ENCODE measurements at places on chromosomes 13 and 19. TPM values are rescaled to one million over a fixed set of nuclear protein-coding genes. Genes with fewer than 3 reads are reported as not detected.

DBP gene
- polyA plus RNA-seq: 1.8 TPM

ZNF433 gene
- 1.3 TPM for polyA plus RNA-seq

ZNF528 gene
- 6.2 TPM for polyA plus RNA-seq

LILRB1 gene
- not detected for polyA plus RNA-seq

ERF gene
- polyA plus RNA-seq: 102 TPM

RFPL4AL1 gene
- not detected for polyA plus RNA-seq

THSD8 gene
- polyA plus RNA-seq: 2.6 TPM

- no peak overlapping the region for H3K27ac ChIP-seq
- no peak overlapping the region for H3K4me3 ChIP-seq
- H3K27me3 ChIP-seq: peaks cover 46% of the 10 kb centered on the region
- DNase-seq: no peak
Observed at GRCh38 chr19:10419646-10420443, 493 bp upstream of the PDE4A start.

- no peaks in the 10 kb centered on the region for H3K36me3 ChIP-seq
- H3K4me1 ChIP-seq: no peaks in the 10 kb centered on the region
- DNase-seq: peak; percentile 56
- no peaks in the 10 kb centered on the region for H3K27me3 ChIP-seq
- no peak overlapping the region for H3K27ac ChIP-seq
- no peak overlapping the region for H3K4me3 ChIP-seq
Observed at GRCh38 chr13:106172176-106172905, 363.1 kb downstream of the EFNB2 start.

GRCh38 chr13:27666951-27667350, 45.3 kb downstream of the POLR1D start:
- no peaks in the 10 kb centered on the region for H3K4me1 ChIP-seq
- H3K36me3 ChIP-seq: peaks cover 2% of the 10 kb centered on the region
- no peak for DNase-seq
- H3K27me3 ChIP-seq: no peaks in the 10 kb centered on the region
- H3K4me3 ChIP-seq: no peak overlapping the region

DNA sequence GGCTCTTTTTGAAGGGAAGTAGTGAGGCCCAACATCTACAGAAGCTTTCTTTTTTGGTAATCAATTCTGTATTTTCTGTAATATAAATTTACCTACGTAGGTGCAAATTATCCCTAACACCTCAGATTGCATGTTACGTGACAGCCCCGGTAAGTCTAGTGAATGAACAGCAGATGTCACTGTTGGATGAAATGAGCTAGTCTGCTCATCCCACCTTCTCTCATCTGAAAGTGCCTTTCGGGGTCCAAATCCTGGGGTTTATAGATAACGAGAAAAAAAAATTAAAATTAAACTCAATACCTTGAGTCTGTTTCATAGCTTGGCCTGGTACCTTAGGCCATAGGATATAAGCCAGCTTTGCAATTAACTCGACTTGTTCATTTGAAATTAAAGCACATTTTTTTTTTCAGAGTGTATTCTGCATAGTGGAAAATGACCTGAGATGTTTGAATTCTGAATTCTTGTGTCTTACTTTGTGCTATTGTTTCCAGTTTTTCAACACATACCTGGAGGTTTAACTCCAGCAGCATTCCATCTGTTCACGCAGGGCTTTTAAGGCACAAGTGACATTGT, 548.2 kb downstream of the GPC5 start:
- peak; percentile 1 for DNase-seq
- H3K36me3 ChIP-seq: no peaks in the 10 kb centered on the region
- no peak overlapping the region for H3K27ac ChIP-seq
- H3K4me1 ChIP-seq: no peaks in the 10 kb centered on the region
- no peak overlapping the region for H3K4me3 ChIP-seq

DNA sequence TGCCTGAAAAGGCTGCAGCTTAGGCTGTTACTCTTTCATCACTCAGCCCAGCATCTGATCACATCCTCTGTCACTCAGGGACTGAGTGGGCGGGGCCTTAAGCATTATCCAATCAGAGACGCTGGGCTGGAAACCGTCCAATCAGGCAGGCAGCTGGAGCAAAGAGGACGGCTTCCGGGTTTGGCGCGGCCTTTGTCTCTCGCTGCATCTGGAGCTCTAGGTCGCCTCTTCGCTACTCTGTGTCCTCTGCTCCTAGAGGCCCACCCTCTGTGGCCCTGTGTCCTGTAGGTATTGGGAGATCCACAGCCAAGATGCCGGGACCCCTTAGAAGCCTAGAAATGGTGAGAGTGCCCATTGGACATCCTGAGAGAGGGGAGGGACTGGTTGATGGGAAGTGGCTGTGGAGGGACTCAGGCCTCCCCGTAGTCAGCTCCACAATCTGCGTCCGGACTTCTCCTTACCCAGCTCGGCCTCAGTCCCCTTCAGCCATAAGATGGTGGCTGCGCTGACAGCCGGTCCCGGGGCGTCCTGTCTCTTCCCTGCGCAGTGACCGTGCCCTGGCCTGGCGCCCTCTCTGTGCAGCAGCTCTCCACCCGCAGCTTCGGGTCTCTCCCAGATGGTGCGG, at the start of gene ZNF486:
ZNF486 (plus strand) TSS at position 195 of the 625 bp plus-strand sequence; CDS start at position 312, 117 bp downstream.
- DNase-seq: peak; percentile 95
- H3K4me1 ChIP-seq: no peaks in the 10 kb centered on the region
- no peaks in the 10 kb centered on the region for H3K27me3 ChIP-seq
- peaks cover 2% of the 10 kb centered on the region for H3K36me3 ChIP-seq
- peak within 1 kb of the TSS; percentile 77 for H3K4me3 ChIP-seq

DNA sequence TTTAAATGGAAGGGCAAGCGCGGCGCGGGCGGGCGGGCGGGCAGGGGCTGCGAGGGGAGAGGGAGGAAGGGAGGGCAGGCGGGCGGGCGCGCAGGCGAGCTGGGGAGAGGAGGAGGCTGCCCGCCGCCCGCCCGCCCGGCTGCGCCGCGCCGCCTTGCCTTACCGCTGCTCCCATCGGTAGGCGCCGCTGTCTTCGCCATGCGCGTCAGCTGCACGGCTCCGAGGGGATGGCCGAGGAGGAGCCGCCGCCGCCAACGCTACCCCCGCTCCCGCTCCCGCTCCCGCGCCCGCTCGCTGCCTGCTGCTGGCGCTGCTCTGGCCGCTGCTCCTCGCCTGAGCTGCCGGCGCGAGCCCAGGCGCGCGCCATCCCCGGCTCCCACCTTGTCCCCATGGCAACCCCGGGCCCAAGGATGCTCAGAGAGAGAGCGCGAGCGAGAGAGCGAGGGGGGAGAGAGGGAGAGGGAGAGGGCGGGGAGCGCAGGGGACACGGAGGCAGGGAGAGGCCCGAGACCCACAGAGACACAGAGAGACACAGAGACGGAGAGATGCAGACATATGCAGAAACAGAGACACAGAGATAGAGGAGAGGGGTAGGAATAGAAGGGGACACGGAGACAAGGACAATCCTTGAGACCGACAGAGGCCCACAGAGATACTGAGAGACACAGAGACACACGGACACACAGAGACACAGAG, 40.3 kb downstream of the DEDD2 start:
- no peak overlapping the region for H3K4me3 ChIP-seq
- H3K4me1 ChIP-seq: peaks cover 8% of the 10 kb centered on the region
- no peaks in the 10 kb centered on the region for H3K36me3 ChIP-seq
- H3K27ac ChIP-seq: no peak overlapping the region
- DNase-seq: peak; percentile 60

DNA sequence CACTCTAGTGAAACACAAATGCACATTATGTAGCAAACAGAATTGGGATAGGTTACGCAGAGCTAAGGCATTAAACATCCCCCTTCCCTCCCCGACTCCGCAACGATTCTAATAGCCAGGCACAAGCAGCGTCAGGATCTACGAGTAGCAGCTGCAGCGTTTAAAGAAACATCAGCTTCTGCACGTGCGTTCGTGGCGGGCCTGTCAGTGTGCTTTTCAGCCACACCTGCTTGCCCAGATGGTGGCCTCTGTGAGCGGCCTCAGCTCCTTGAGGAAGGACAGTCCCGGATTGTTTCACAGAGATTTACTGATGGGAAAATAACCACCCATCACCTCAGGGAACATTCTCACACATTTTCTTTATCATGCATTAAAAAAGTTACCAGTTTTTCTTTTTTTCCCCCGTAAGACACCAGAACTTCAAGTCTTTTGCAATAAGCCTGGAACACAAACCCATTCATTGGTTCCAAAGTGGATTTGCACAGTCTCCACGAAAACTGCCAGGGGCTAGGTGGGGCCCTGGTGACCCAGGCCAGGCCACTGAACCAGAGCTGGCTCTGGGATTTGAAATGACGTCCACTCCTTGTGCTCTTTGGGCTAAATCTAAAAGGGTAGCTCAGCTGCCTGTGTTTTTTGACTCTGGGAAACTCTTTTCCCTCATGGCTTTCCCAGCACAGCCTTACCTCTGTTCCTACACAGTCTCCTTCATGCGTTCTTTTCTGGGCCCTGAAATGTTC, 325.5 kb downstream of the KCNRG start:
- DNase-seq: no peak
- no peaks in the 10 kb centered on the region for H3K36me3 ChIP-seq
- no peak overlapping the region for H3K27ac ChIP-seq
- H3K4me1 ChIP-seq: no peaks in the 10 kb centered on the region
- no peaks in the 10 kb centered on the region for H3K27me3 ChIP-seq

DNA sequence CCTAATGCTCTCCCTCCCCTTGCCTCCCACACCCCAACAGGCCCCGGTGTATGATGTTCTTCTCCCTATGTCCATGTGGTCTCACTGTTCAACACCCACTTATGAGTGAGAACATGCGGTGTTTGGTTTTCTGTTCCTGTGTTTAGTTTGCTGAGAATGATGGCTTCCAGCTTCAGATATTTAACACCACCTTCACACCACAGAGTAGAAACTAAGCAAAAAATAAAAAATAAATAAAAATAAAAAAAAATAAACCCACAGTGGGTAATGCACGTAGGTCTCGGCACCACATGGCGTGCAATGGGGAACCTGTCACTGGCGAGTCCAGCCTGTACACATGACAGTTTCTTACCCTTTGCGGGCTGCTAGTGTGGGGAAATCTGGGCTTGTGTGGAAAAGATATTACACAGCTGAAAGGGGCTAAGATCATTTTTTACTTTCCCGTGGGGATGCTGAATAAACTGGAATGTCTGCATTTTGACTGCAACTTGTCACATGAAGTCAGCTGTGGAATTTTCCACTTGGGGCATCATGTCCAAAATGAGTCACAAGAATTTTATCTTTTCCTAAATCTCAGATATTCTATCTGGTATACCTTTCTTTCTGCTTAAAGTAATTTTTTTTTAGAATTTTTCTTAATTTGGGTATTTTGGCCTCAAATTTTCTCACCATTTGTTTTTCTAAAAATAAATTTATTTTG, 170.5 kb downstream of the IRS2 start:
- no peaks in the 10 kb centered on the region for H3K27me3 ChIP-seq
- DNase-seq: no peak
- H3K4me3 ChIP-seq: no peak overlapping the region
- H3K4me1 ChIP-seq: no peaks in the 10 kb centered on the region

GRCh38 chr19:1025960-1026782, at the start of gene CNN2:
Gene CNN2, plus strand, starts transcription at chr19:1026608. Its CDS starts 54 bp downstream, at chr19:1026662.
- peak within 1 kb of the TSS; percentile 88 for H3K4me3 ChIP-seq
- no peaks in the 10 kb centered on the region for H3K27me3 ChIP-seq
- DNase-seq: peak; percentile 80
- no peaks in the 10 kb centered on the region for H3K36me3 ChIP-seq
- H3K27ac ChIP-seq: peak within 1 kb of the TSS; percentile 70

DNA sequence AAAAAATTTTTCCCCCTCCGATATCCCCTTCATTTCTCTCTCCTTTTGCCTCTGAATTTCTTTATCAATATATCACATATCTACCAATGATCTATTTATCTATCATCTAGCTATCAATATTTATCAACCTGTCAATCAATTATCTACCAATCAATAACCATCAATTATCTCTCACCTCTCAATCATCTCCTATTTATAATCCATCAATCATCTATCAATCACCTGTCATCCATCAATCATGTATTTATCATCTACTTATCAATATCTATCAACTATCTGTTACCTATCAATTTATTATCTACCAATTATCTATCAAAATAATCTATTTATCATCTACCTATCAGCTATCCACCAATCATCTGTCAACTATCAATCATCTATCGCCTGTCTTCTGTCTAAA, 17.1 kb downstream of the MBD3L1 start:
- DNase-seq: no peak
- no peaks in the 10 kb centered on the region for H3K36me3 ChIP-seq
- H3K4me1 ChIP-seq: no peaks in the 10 kb centered on the region
- no peaks in the 10 kb centered on the region for H3K27me3 ChIP-seq

- peak overlapping the region; percentile 3 for H3K4me3 ChIP-seq
- H3K27me3 ChIP-seq: no peaks in the 10 kb centered on the region
- no peak overlapping the region for H3K27ac ChIP-seq
- peak; percentile 40 for DNase-seq
- no peaks in the 10 kb centered on the region for H3K36me3 ChIP-seq
Observed at GRCh38 chr19:1082165-1082927, 12.8 kb downstream of the POLR2E start.

All from endothelial cell of umbilical vein (primary cell).